Activated naive CD4-positive, alpha-beta T cell treated with anti-CD3 and anti-CD28 coated beads, Interleukin-2, amount 10 ng/mL, durations not matched to agents 7 days and 5 days (primary cell): ENCODE measurements at places on chromosomes 7 and 10.

- DNase-seq, result no peak
Measured at GRCh38 chr10:125377368-125377767, 217.0 kb upstream of the CTBP2 start.

- DNase-seq, result no peak
Measured at GRCh38 chr7:42392826-42393225, 155.8 kb upstream of the GLI3 start.

DNA sequence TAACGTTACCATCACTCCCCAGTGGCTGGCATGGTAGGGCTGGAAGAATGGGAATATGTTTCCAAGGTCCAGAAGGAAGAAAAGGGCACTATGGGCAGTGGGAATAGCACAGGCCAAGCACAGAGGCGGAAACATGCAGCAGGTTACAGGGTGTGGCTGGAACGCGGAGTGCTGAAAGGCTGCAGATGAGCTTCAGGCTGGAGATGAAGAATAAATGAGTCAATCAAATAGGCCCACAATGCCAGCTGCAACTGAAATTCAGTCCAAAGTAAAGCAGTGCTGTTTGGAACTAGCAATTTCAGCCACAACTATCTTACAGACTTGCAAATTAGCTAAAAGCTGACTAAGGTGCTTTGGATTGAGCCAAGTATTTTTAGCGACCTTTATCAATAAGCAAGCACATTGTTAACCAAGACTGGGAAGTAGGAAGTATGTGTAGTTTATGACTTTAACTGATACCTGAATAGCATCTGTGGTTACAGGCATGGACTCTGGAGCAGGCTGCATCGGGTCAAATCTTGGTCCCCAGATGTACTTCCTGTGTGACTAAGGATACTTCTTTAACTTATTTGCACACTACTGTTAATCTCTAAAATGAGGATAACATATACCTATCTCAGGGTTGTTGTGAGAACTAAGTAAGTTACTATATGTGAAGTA lies 77.5 kb upstream of the CTTNBP2 start:
- DNase-seq, result no peak

DNA sequence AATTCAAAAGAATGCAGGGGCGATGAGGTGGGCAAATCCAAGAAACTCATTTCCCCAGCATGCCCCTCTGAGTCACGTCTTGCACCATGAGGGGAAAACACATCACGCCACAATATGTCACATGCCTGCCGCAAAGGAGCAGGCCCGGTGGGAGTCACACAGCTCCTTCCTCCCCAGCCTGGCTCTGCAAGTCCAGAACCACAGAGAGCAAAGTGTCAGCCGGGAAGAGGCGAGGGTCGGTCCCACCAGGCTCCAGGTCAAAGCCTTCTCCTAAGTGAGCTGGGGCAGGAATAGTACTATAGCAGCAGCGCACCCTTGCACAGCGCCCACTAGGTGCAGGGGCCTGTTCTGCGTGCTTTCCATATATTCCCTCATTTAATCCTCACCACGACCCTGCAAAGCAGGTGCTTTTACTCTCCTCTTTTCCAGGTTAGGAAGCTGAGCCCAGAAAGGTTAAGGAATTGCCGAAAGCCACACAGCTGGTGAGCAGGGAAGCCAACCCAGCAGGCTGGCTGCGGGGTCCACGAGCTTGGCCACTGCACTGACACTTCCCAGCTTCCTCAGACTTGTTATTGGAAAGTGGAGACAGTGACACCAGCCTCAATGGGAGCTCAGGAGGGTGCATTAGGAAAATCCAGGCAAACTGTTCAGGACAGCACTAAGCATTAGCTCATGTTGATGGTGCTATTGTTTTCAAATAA lies 94.0 kb upstream of the ZMIZ1 start:
- DNase-seq, result peak; percentile 53

DNA sequence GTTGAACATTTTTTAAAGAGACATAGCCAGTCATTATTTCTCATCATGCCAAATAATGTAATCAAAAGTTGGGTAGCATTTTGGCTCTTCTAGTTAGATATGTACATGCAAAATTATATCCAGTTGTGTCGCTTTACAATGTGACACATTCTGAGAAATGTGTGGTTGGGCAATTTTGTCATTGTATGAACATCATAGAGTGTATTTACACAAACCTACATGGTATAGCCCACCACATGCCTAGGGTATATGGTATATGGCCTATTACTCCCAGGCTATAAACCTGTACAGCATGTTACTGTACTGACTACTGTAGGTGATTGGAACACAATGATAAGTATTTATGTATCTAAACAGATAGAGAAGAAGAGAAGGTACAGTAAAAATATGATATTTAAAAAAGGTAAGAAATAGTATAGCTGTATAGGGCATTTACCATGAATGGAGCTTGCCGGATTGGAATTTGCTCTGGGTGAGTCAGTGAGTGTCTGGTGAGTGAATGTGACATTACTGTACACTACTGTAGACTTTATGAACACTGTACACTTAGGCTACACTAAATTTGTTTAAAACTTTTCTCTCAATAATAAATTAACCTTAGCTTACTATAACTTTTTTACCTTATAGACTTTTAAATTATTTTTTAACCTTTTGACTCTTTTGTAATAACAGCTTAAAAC lies 16.5 kb downstream of the ZNF365 start:
- DNase-seq, result no peak

DNA sequence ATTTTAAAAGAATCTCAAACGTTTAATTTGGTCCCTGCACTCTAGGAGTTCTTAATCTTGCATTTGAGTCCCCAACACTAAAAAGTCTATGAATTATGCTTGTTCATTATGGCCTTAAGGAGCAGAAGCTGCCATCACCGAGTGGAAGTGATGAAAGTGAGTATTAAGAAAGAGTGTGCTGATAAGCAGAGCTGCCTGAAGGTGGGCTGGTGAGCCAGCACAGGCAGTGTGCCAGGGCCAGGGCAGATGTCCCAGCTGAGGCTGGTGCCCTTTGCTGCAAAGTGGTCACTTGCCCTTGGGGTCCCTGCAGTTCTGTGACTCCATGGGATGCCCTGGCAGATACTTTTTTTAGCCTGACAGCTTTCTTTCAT lies 72.9 kb upstream of the LOXL4 start:
- no peak for DNase-seq

DNA sequence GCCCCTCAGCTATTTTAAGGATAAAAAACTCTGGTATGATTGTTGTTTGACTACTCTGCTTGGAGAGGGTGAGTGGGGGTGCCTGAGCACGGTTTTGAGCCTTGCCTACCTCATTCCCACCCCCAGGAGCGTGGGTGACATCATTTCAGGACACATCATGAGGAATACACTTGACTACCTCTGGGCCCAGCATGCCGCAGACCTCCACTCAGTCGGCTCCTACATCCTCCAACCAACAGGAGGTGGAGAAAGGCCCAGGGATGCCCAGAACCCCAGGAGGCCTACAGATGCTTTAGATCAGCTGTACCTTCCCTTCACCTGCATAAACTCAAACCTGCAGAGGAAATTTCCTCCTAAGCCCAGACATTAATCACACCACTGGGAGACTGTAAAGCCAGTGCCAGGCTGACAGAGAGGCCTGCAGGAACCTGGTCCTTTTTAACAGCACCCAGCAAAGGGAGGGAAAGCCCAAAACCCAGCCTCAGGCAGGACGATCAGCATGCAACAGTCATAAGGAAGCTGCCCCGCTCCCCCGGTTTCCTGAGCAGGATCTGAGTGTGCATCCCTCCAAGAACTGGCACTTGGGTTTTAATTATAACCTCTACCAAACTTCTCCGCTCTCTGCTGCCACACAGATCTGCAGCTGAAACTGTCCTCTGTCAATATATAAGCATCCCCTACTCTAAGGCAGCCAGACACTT lies 61.7 kb upstream of the ZNRF2 start:
- no peak for DNase-seq

DNA sequence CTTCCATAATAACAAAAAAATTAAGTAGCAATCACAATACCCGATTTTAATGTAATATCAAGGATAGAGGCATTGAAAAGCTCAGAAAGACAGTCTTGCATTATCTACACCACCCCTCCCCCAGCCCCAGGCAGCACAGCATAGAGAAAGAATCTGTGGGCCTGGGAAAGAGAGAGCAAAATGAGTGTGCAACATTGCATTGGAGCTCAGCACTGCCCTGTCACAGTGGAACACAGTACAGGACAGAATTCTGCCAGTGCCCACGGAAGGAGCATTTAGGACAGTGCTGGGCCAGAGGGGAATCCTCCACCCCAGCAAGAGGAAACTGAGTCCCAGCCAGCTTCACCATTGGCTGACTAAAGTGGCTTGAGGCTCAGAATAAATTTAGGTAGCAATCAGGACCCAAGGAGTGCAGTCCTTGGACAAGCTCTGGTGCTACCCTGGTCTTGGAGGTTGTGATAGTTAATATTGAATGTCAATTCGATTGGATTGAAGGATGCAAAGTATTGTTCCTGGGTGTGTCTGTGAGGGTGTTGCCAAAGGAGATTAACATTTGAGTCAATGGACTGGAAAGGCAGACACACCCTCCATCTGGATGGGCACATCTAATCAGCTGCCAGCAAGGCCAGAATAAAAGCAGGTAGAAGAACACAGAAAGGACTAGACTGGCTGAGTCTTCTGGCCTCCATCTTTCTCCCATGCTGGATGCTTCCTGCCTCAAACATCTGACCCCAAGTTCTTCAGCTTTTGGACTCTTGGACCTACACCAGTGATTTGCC lies 234.4 kb downstream of the ANK3 start:
- DNase-seq, result no peak

DNA sequence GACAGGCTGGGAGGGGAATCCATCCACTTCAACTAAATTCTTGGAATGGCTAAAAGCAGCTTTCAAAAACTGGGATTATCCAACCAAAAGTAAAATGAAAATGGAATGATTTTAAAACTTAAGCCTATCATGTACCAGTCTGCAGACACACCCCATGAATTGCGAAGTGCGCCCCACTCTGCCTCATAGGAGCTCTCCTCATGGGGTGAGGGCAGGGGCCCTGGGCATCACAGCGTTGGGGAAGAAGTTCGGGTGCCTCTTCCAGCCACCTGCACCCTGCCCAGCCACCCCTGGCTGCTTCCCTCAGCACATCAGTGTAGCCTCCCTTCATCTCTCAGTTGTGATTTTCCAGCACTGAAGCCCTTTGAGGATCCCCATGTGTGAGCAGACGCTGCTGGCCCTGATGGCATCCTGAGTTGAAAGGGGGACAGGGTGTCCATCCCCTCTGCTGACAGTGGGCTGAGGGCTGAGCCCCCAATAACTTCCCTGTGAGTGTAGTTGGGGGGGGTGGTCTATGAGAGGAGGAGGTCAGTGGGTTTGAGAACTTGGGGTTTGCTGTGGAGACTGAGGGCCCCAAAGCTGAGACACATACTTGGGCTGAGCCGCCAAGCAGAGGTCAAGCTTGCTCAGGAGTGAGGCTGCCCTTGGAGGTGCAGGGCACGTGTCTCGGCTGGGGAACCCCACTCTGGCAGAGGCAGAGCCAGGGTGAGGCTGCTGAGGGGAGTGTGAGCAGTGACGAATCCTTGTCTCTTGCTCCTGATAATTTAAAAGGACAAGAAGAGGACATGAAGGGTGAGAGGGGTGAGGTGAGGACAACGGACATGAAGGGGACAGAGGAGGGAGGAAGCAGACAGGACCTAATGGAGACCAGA lies 542.1 kb downstream of the TCERG1L start:
- DNase-seq, result no peak

- no peak for DNase-seq
Measured at GRCh38 chr10:48821692-48822091, 117.9 kb downstream of the LRRC18 start.

DNA sequence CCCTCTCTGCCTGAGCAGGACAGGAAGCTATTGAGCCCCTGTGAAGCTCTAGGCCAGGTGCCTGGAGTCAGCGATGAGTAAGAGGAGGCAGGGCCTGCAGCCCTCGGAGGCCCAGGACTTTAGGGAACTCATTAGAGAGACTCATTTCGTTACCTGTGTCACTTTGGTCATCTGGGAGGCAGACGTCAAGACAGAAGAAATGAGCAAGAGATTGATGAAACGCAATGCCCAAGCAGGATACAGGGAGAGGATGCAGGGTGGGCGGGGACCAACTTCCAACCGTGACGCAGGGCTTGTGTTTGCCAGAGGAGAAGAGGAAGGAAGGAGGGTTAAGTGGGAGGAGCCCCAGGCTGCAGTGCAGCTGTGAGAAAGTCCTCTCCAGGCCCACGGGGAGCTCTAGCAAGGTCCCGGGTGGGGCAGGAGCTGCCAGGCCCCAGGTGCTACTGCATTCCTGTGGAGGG lies 26.4 kb upstream of the GNA12 start:
- peak; percentile 81 for DNase-seq

DNA sequence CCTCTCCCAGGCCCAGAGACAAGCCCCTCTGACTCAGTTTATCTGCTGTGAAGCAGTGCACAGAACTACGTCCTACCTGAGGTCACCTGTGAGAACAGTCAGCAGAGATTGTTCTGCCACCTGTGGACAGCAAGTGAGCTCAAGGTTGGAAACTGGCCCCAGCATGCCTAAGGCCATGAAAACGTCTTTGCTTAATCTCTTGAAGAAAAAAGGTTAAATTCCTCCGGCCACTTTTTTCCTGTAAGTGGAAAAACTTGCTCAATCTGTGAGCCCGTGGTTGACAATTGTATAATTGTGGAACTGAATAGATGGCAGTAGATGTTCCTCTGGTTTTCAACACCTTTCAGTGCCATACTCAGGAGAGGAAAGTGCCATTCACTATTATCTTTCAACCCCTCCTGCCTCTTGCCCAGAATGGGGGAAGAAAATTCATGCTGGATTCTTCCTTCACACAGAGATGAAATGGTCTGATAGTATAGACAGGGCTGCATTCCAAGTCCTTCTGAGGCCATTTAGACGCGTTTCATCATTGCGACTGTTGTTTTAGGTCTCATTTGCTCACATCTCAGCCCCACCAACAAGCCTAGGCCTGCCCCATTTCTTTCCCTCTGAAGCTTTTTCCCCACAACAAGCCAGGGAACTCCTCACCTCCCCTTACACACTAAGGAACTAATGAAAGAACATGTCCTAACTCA lies 292.9 kb downstream of the FZD1 start:
- no peak for DNase-seq

GRCh38 chr10:89275383-89275782 lies 23.8 kb upstream of the LIPA start:
- no peak for DNase-seq

DNA sequence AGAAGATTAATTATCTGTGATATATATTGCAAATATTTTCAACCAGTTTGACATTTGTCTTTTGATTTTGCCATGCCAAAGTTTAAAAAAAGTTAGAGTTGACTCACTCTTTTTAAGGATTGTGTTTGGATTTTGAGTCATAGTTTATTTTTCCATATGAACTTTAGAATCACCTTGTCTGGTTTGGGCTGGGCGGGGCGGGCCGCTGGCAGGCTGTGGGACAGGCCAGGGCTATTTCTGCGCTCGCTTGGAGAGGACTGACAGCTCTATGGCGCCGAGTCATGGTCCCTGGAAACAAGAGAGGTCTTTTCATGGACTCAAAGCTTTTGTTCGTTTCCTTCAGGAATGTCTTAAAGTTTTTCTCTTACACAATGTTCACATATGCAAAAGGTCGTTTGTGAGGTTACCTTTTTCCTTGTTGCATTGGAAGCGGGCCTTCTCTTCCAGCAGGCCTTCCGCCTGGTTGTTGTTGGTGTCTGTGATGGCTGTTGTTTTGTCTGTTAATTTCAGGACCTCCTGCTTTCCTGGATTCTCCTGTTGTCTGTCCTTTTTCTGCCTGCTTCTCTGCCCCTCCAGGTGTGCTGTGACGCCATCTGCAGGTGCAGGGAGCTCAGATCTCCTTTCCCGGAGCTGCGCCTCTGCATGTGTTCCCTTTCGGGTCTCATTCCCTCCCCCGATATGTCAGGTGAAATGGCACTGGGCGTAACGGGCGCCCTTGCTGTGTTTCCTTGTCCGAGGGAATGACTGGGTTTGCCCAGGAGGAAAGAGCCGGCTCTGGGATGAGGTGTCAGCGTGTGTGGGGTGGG lies 53.8 kb downstream of the INPP5A start:
- no peak for DNase-seq

GRCh38 chr10:118844731-118845521 lies 90.2 kb upstream of the CACUL1 start:
- DNase-seq, result no peak

- no peak for DNase-seq
Measured at GRCh38 chr10:58647376-58648112, 134.9 kb downstream of the BICC1 start.
